ENCODE measurements at places on chromosomes 5 and 9. TPM values are rescaled to one million over a fixed set of nuclear protein-coding genes. Genes with fewer than 3 reads are reported as not detected.

Gene C5orf46
- not detected for polyA plus RNA-seq

Gene FBP2
- polyA plus RNA-seq, result 0.16 TPM

Gene SYNPO
- polyA plus RNA-seq, result 109 TPM

Gene FGF10
- 8.4 TPM for polyA plus RNA-seq

Gene SHC3
- polyA plus RNA-seq, result 2.4 TPM

Gene SUB1
- polyA plus RNA-seq, result 301 TPM

Gene C5orf52
- polyA plus RNA-seq, result not detected

Gene KLF4
- polyA plus RNA-seq, result 6.4 TPM

Gene MLANA
- polyA plus RNA-seq, result 1.6 TPM

Gene CCL28
- polyA plus RNA-seq, result 2.7 TPM

Gene PRR16
- polyA plus RNA-seq, result 3.8 TPM

Gene PCAT7
- 0.31 TPM for polyA plus RNA-seq

GRCh38 chr9:92952906-92953610 lies 5.7 kb downstream of the FGD3 start:
- no peak for DNase-seq

GRCh38 chr9:4066120-4066519 lies 233.7 kb downstream of the GLIS3 start:
- DNase-seq, result no peak

DNA sequence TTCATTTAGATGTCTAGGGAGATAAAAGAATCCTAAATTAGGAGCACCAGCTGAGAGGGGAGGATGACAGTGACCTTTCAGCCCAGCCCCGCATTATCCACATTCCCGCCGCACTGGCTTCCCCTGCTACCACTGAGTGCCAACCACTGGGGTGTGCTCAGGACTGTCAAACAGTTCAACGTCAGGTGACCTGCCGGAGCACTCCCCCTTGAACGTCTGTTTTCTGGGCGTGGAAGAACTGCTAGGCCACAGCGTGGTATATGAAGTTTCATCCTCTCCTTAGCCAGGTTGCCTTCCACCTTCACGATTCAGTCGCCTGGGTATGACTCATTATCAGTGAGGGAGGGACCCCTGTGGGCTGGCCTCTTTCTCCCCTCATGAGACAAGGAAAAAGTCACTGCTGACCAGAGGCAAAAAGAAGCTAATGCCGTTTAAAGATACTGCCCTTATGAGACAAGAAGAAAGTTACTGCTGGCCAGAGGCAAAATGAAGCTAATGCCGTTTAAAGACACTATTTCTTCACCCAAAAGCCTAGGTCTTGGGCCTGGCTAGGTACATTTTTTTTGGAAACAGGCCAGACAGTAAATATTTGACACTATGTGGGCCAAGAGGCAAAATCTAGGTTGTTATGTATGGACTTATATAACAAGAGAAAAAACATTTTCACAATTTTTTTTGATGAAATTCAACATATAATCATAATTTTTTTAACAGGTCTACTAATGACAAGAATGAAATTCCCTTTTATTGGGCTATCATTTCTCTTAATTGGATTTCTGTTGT lies 4.6 kb downstream of the NMRK1 start:
- no peak for DNase-seq

DNA sequence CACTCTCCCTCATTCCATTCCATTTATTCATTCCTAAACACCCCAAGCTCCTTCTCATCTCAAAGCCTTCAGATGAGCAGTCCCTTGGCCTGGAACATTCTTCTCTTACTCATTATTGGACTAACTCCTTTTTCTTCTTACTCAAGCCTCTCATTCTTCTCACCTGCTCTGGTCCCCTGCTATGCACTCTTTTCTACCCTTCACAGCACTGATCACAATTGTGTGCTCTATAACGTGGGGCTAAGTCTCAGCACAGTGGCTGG lies 212.4 kb downstream of the MAPKAP1 start:
- DNase-seq, result no peak

- DNase-seq, result no peak
Measured at GRCh38 chr9:71646131-71646530, 122.2 kb downstream of the CEMIP2 start.

DNA sequence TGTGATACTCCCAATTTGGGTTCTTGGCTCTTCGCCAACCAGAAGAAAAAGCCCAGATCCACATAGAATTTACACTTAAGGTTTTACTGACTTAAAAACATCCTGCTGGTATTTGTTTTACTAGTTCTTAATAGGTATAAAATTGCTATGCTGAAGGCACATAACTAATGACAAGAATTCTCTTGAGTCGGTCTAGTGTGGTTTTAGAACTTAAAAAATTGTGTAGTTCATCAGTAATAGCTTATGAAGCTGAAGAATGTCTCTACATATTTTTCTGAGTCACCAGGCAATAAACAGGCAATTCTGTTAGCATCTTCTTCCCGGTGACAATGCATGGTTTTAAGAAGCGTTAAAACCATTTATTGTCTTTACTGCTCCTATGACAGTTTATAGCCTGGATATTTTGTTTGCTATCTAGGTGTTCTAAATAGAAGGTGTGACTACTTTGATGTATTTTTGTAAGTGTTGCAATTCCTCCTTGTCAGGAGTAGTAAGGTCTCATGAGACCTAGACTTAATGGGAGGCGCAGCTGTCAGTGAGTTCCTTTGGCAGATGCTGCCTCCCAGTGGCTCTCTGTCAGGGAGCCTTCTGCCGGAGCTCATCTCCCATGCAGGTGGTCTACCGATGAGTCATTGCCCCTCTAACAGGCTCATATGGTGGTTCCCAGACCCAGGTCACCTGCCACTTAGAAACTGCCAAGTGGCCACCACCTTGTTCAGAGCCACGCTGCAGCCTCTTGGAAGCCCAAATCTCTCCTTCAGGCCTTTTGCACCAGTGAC lies 173.8 kb downstream of the MAST4 start:
- DNase-seq, result no peak

DNA sequence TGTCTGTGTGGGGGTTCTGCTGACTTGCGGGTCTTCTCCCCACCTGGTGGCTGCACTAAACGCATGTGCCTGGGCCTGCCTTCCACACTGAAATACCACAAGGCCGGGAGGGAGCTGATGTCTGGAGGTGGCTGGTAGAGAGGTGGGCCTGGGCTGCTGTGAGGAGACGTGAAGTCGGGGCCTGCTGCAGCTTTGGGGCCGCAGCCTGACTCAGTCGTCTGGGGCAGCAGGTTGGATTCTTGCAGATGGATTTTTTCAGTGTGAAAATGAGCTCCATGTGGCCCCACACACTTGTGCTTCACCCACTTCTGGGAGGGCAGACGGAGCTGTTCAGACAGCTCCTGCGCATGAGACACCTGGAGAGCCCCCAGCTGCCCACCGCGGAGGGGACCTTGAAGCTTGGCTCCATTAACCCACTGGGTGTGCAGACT lies 29.3 kb downstream of the COL5A1 start:
- no peak for DNase-seq

- no peak for DNase-seq
Measured at GRCh38 chr5:109614301-109614700, 75.4 kb upstream of the MAN2A1 start.

GRCh38 chr9:117970276-117971050 lies 266.3 kb downstream of the TLR4 start:
- DNase-seq, result no peak

DNA sequence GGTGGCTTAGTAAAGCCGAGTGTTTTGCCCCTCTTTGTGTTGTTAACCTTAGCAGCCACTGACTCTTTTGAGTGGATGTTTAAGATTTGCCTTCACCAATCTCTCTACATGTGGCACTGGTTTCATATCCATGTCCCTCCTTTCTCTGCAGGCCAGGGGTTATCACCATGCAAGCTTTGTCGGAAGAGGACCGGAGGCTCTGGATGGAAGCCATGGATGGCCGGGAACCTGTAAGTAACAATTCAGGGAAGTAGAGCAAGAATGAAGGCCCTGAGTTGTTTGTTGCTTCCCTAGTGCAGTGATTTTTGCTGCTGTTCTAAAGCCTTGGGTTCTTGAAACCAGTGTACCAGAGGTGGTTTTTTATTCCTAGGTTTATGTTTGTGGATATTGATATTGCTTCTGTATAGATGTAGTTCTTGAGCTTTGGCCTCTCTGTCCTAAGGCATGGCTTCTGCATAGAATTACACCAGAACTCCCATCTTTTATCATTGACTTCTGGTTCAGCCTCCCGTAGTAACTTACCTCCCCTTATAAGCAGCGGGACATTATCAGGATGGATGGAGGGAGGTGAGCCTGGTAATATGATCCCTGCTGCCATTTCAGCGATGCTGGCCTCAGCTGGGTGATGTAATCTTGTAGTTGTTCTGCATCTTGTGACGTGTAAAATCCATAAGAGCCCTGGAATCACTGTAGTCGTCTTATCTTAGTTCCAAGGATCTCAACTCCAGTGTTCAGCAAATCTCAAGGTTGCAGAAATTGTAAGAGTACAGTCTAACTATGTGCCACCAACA lies 161.9 kb downstream of the ARHGAP26 start:
- DNase-seq, result no peak

DNA sequence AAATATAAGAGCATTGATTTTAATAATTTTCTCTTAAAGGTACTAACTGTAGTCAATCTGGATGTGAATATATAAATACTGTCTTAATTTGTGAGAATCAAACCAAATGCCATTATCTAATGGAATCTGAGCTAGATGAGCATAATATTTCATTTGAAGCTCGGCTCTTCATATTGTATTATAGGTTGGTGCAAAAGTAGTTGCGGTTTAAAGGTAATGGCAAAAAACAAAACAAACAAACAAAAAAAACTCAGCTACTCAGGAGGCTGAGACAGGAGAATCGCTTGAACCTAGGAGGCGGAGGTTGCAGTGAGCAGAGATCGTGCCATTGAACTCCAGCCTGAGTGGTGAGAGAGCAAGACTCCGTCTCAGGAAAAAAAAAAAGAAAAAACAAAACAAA lies 96.4 kb downstream of the CFAP90 start:
- no peak for DNase-seq

- no peak for DNase-seq
Measured at GRCh38 chr9:105205787-105206495, 38.5 kb upstream of the SLC44A1 start.

DNA sequence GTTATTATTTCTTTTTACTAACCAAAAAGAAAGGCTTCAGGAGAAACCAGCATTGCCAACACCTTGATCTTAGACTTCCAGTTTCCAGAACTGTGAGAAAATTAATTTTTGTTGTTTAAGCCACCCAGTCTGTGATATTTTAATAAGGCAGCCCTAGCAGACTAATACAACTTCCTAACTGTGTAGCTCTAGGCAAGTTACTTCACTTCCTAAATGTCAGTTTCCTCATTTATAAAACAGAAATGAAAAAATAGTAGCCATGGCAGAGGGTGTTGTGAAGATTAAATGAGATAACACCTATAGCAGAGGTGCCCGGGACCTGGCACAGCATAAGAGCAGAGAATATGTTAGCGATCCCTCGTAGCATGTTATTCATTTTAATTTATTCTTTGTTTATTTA lies 66.6 kb upstream of the HAND1 start:
- DNase-seq, result no peak

Data from renal pelvis (tissue), 12 donors.